ENCODE measurements at places on chromosomes 5 and 9.

DNA sequence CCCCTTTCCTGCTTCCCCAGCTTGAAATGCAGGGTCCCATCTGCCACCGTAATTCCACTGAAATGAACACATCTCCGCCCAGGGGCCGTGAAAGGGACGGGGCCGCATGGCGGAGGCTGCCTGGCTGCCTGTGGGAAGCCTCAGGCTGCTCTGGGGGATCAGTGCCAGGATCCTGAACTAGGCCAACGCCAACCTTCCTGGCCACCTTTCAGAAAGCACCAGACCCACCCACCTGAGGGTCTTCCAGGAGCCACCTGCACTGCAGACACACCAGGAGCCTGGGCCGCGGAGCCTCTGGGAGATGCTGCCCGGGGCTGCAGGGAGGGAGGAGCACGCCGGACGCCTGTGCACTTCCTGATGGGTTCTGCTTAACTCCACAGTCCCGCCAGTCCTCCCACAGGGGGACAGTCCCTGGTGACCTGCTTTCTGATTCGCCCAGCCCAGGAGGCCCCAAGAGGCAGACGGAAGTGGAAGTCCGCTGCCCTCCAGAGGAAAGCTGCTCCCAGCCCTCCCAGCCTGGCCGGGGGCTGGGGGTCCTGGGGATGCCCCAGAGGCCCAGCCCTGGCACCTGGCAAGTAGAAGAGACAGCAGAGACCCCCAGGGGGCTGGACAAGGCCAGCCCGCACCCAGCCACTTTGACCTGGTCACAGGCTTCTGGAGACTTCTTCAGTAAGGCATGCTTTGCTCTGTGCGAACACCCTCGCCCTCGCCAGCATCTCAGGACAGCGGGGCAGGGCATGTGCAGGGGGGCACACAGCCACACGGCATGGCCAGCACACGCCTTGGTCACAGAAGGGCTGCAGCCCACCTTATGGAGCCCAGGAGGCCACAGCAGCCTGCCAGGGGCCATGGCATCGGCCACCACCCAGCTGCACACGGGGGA is at the start of gene CARD9:
CARD9 (minus strand) TSS at position 370 of the 883 bp plus-strand sequence. CDS start 1,591 bp downstream, outside the sequence.
- DNase-seq = no peak

GRCh38 chr5:15902066-15902465 is 277.5 kb downstream of the MARCHF11 start:
- DNase-seq = no peak

DNA sequence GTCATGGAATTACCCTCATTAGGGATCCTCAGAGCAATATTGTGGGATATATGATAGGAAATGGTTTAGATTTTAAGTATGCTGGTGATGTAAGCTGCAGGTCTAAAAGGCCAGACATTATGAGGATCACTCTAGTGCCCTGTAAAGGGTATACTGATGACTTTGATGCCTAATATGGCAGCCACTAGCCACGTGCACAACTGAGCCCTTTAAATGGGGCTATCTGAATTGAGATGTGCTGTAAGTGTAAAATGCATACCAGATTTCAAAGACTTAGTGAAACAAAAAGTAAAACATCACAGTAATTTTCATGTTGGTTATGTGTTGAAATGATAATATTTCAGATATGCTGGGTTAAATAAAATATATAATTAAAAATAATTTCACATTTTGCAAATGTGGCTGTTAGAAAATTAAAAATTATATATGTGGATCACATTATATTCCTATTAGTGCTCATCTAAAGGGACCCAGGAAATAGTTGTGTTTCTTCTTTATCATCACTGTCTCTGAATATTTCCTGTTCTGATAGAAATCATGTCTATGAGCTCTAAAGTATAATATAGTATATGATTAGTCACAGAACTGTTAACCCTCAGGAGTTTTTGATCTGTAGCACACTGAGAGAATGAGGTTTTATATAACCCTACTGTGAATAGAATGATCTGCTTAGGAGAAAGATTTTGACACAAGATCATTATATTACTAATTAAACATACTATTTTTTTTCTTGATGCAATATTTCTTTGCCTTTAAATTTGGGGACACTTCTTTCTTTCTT is 50.1 kb downstream of the OSTF1 start:
- DNase-seq = no peak

DNA sequence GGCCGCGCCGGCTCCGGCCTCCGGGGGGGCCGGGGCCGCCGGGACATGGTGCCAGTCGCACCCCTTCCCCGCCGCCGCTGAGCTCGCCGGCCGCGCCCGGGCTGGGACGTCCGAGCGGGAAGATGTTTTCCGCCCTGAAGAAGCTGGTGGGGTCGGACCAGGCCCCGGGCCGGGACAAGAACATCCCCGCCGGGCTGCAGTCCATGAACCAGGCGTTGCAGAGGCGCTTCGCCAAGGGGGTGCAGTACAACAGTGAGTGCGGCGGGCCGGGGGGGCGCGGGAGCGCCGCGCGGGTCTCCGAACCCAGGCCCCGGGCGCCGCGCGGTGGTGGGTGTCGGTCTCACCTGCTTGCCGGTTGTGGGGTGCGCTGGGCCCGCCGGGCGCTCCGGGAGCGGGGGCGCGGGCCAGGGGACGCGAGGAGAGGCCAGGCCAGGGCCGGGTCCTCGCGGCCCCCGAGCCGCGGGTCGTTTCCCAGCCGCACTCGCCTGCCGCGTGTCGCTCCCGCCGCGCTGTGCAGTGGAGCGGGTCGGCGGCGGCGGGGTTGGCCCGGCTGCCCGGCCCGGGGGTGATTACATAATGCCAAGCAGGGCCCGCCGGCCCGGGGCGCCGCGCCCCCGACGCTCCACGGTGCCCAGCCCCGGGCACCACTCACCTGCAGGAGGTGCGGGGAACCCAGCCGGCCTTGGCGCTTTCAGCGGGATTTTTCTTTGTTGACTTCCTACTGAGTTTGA is 492 bp downstream of the RABL6 start:
- DNase-seq = no peak

GRCh38 chr5:76638479-76638878 is 15.3 kb upstream of the F2RL2 start:
- no peak for DNase-seq

- DNase-seq = no peak
These were observed 99.8 kb downstream of the EFNA5 start for GRCh38 chr5:107570805-107571531.
